Renal pelvis (tissue), 12 donors: ENCODE measurements at places on chromosomes 11 and 22. TPM values are rescaled to one million over a fixed set of nuclear protein-coding genes. Genes with fewer than 3 reads are reported as not detected.

Gene POU2AF1
- polyA plus RNA-seq, result 0.56 TPM

Gene C11orf52
- 10.9 TPM for polyA plus RNA-seq

Gene TUBA8
- polyA plus RNA-seq, result 3.7 TPM

Gene SLC17A6
- polyA plus RNA-seq, result 0.06 TPM

Gene LGR4
- polyA plus RNA-seq, result 153 TPM
